ENCODE measurements at places on chromosomes 3 and 15. TPM values are rescaled to one million over a fixed set of nuclear protein-coding genes. Genes with fewer than 3 reads are reported as not detected.

Gene ANKRD63
- 0.54 TPM for total RNA-seq

Gene ST8SIA2
- total RNA-seq, result 0.50 TPM

Gene CTXN2
- total RNA-seq, result 0.05 TPM

Gene GOLGA8S
- total RNA-seq, result 0.18 TPM

Gene ASB14
- not detected for total RNA-seq
